Calu3 (cell line): ENCODE measurements at places on chromosomes 4 and X. TPM values are rescaled to one million over a fixed set of nuclear protein-coding genes. Genes with fewer than 3 reads are reported as not detected.

The MAGEB17 gene
- not detected in 2 replicates for total RNA-seq

GRCh38 chrX:25527156-25527555, 511.4 kb upstream of the ARX start:
- no peak for DNase-seq

The MTNR1A gene
- 1.6 and 2.9 TPM in 2 replicates for total RNA-seq

The GLOD5 gene
- total RNA-seq: not detected in 2 replicates

DNA sequence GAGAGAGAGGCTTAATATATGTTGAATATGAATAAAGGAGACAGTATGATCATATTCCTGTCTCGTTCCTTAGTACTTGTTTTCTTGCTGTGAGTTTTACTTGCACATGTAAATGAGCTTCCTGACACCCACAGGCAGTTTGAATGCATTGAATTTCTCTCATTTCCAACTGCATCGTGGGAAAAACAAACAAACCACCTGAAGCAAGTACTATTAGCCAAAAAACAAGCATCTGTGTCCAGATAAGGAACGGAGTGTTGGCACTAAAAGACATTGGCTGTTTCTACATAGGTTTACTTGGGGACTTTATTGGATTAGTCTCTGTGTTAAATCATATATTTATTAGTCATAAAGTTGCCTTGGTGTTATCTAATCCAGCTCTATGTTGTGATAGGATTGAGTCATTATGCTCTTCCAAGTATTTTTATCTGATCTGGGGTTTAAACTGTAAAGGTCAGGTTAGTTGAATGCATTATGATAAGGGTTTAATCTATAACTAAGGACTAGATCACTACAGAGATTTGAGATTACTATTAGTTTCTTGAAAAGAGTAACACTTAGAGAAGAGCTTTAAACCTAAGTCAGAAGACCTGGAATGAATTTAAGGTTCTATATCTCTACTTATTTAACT, 339.0 kb upstream of the SPANXN4 start:
- no peak for DNase-seq

DNA sequence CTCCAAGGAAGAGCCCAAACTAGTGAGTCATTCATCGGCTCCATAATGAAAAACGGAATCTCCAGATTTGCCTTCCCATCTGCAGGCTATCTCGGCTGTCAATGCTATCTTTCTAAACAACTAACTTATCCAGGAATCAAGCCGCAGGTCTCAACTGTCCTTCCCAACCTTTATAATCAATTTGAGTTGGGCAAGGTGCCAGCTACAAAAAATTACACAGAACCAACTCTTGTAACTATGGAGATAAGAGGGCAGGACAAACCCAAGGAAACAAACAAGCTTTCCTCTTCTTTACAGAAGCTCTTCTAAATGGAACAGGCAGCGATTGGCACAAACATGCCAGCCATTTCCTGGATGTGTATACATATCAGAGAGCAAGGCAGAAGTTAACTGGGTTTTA, 61.2 kb upstream of the RAI2 start:
- DNase-seq: peak; percentile 10

- no peak for DNase-seq
These were observed 35.0 kb downstream of the DCX start for GRCh38 chrX:111376897-111377578.

The CFAP299 gene
- not detected in 2 replicates for total RNA-seq

DNA sequence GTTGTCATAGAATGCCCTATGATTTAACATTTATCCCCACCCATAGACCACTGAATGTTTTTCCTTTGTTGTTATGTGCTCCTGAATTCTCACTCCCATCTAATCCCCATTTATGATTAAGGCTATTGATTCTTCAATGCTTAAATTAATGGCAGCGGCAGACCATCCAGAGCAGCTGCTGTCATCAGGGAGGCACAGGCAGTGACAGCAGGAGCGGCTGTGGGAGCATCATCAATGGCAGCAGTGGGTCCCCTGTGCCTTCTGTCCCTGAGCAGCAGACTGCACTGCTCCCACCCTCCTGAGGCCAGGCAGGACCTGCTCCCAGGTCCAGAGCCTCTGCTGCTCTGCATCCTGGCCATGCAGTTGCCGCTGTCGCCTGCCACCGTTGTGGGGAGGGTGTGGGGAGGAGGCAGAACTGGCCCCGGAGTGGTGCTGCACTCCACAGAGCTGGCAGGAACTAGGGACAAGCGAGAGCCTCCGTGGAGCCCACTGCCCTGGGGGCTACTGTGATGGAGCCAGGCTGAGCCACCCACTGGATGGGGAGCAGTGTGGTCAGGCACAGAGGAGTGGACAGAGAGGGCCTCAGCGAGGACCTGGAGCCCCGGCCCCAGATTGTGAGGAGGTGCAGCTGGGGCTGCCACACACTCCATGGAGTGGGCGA, 29.0 kb downstream of the NAA11 start:
- DNase-seq: no peak
